C1 segment of cervical spinal cord (tissue), 14 donors: ENCODE measurements at places on chromosomes 3 and 15.

DNA sequence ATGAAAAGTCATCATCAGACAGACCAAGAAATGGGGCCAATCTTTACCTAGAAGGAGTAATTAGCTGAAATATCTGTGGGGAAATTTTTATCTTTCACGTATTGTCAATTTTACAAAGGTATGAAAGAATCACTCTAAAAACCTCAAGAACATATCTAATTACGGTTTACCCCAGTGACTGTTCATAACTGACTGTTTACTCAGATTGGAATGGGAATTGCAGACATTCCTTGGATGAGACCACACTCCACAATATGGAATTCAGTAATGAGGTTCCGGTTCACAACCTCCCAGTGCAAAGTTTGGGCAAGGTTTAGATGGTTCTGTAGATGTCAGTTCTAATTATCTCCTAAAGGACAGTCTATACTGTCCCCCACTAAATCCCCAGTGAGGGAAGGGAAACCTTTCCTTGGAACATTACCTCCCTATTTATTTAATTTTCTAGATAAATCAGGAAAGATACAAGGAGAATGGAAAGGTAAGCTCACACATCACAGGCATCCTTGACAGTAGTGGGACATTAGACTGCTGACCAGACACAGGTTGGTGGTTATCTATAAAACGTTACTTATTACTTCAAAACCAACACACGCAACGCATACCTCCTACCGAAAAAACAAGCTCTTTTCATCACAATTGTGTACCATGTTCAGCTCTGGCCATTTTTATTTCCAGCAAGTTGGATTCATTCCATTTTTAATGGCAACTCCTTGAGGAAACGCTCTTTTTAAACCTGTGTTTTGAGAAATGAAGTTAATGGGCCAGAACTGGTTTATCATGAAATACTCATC lies 129.9 kb downstream of the RORA start:
- no peak for DNase-seq

GRCh38 chr3:44561076-44561475 lies 6.1 kb downstream of the ZKSCAN7 start:
- DNase-seq = no peak

DNA sequence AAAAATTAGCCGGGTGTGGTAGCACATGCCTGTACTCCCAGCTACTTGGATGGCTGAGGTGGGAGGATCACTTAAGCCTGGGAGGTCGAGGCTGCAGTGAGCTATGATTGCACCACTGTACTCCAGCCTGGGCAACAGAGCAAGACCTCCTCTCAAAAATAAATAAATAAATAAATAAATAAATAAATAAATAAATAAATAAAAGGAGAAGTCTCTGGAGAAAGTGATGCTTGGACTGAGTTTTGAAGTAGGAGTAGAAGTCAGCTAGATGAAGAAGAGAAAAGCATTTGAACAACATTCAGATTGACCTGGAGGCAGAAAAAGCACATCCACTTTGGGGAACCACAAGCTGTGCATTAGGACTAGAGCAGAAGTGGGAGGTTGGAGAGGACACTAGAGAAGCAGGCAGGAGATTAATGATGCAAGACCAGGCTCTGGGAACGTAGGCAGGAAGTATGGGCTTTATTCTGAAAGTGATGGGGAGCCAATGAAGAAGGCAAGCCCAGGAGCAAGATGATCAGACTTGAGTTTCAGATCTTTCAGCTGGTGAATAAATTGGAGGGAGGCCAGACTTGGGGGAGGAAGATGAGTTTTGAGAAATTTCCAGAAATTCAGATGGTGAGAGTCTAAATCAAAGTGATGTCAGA lies 48.7 kb downstream of the KLHL6 start:
- DNase-seq = no peak

- DNase-seq = no peak
These were observed 22.8 kb upstream of the SLC15A2 start for GRCh38 chr3:121871430-121871829.

GRCh38 chr3:126883241-126883640 lies 99.7 kb upstream of the PLXNA1 start:
- DNase-seq = no peak

- DNase-seq = no peak
These were observed 15.6 kb downstream of the ZNF710 start for GRCh38 chr15:90016721-90017120.

GRCh38 chr15:64884679-64885078 lies 27.0 kb upstream of the ANKDD1A start:
- no peak for DNase-seq

- DNase-seq = no peak
These were observed 317.1 kb upstream of the TGFBR2 start for GRCh38 chr3:30289324-30289723.

- no peak for DNase-seq
These were observed 366.3 kb downstream of the TIGIT start for GRCh38 chr3:114660124-114660523.

- no peak for DNase-seq
These were observed 65.3 kb upstream of the CD96 start for GRCh38 chr3:111476701-111477100.

DNA sequence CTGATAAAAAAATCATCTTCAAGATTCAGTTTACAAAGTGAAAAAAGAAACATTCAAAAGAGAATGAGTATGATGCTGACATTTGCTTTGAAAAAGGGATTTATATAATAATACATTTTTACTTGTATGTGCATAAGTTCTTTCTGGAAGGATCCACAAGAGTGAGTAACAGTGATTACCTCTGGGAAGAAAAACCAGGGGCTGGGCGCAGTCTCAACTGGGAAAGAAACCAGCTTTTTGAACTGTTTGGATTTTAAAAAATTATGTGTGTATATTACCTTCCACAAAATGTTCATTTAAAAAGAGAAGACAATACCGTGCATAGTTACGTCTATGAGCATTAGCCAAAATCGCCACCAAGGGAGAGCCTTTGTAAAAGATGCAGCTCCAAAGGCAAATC lies 1.3 kb downstream of the CLEC3B start:
- DNase-seq = no peak

GRCh38 chr15:58486062-58486461 lies 54.3 kb downstream of the LIPC start:
- no peak for DNase-seq

- no peak for DNase-seq
These were observed 923.6 kb downstream of the TUSC7 start for GRCh38 chr3:117633207-117633606.

GRCh38 chr3:188267790-188268335 lies 113.9 kb downstream of the LPP start:
- no peak for DNase-seq

GRCh38 chr3:62003835-62004234 lies 369.5 kb downstream of the FEZF2 start:
- DNase-seq = no peak

DNA sequence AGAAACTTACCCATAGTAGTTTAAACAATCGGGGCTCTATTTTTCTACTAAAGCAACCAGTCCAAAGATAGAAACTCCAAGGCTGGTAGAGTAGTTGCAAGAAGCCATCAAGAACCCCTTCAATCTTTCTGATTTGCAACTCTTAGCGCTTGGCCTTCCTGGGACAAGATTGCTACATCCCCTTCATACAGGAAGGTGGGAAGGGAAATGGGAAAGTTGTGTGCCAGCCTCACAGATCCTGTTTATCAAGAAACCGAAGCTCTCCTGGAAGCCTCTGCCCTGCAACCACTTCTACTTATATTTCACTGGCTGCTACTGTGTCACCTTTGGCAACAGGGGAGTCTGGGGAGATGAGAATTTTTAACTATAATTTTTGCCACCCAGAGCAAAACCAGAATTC lies 46.2 kb downstream of the OSBPL10 start:
- DNase-seq = no peak

DNA sequence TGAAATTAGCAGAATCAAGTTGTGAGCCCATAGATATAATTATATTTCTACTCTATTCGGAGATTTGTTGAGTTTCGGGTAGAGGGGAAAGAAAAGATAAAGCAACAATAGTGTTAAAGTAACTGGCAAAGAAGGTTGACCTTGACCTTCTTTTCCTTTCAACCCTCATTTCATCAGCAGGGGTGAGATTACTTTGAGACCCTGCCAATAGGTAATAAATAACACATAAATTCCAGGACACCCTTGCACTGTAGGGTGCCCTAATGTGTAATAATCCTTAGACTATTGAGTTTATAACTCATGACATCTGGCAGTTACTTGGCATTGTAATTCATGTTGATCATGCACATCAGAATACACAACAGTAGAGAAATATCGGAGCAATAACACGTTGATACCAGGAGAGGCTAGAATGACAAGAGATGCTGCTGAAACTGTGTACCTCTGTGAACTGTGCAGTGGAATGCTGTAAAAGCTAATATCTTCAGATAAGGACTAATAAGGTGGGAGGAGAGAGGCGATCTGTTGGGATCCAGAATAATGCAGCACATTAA lies 426.7 kb downstream of the ROBO2 start:
- DNase-seq = no peak

DNA sequence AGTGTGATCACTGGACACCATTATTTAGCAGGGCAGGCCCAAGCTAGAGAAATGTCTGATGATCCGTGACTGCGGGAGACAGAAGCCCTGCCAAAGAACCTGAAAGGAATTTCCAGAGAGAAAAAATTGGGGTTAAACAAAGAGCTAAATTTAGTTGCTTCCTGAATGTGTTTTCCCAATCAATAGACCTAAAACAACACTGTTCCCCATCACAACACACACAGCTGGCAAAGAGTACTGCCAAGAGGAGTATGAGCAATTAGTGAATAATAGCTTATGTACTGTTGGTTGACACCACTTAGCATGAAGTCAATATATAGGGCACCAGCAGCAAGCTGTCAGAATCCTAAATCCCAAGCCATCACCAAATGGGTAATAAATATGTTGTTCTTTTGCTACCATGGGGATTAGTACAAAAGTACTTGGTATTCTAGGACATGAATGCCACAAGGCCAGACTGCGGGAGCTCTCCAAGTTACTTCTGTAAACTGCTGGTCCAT lies 35.7 kb downstream of the CLK3 start:
- DNase-seq = no peak

GRCh38 chr3:141878326-141878725 lies 1.9 kb downstream of the ATP1B3 start:
- DNase-seq = no peak

DNA sequence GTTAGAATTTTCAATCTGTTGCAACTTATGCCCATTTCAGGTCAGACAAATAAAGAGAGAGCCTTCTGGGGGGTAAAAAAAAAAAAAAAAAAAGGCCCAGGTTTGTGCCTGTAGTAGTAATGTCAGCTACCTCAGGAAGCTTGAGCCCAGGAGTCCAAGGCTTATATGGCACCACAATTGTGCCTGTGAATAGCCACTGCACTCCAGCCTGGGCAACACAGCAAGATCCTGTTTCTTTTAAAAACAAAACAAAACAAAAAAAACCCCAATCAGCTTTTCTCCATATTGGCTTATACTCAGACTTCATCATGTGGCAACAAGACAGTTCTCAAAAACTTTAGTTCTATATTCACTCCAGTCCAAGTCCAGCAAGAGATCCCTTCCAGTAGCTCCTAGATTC lies 8.4 kb upstream of the LRRFIP2 start:
- DNase-seq = no peak

- no peak for DNase-seq
These were observed 1351.5 kb downstream of the ZPLD1 start for GRCh38 chr3:103786296-103786695.

DNA sequence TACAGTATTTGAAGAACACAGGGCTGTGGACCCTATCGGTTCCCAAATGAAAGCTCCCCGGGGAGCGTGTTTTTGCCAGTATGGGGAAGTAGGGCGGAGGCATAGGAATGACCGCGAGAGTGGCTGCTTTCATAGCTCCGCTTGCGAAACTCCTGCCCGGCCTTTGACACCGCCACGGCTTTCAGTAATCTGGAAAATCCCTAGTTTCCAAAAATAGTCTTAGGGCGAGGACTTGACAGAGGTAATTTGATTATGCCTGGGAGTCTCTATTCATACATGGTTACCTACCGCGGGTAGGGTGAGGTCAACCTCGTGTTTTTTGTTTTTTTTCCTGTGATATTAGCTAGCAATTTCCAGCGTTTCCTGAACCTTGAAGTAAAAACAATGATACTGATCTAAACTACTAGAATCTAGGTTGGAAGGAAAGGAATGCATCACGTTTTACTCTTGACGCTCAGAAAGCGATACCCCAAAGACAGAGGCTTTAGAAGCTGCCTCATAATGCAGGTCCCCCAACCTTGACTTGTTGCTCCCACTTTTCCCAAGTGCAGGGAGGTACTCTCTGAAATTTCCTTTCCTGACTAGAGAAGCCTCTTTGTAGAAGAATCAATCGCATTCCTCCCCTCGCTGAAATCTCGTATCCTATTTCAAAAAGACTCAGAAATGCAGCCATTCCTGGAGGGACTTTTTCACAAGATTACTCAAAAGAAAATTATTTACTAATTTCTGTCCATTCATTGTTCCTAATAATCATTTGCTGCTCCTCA lies 894 bp upstream of the CCNL1 start:
- DNase-seq = peak; percentile 73

DNA sequence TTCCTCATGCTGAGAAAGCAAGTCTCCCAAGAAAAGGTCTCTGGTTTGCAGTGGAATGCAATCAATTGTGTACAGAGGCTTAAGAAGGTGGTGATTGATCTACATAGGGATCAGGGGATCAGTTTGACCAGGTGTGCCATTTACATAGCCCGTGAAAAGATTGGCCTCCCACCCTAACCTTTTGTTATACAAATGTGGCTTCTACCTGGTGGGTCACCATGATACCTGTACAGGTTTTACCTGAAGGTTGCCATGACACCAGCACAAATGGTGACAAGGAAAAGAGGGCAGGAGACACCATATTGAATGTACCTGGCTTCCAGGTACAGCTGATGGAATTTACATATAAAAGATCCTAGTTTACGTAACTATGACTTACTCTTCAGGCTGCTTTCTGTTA lies 25.5 kb upstream of the TEX55 start:
- DNase-seq = no peak

DNA sequence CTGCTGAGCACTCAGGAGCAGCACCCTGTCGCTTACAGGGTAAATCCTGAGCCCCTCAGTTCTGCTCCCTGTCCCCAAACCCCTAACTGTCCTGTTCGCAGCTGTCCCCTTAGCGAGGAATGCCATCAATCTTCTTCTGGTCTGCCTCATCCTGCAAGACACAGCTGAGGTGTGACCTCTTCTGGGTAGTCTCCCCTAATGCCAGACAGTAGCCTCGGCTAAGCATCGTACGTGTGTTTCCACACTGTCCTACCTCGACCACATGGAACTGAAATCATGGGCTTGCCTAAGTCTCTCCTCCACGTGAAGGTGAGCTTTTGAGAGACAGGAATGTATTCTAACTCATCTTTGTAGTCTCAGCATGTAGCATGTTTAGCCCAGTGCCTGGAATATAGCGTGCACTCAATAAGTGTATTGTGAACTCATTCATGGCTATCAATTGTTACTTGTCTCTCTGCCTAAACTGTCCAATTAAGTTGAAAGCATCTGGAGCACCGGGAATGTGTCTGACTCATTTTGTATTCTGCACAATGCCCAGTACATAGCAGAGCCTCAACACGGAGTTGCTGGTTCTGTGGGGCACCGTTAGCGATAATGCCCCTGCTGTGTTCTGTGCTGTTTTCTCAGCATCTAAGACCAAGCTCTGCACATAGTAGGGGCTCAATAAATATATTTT lies 90.2 kb downstream of the HES1 start:
- DNase-seq = no peak
